Heart right ventricle (tissue), 16 donors: ENCODE measurements at places on chromosomes 12 and 14.

DNA sequence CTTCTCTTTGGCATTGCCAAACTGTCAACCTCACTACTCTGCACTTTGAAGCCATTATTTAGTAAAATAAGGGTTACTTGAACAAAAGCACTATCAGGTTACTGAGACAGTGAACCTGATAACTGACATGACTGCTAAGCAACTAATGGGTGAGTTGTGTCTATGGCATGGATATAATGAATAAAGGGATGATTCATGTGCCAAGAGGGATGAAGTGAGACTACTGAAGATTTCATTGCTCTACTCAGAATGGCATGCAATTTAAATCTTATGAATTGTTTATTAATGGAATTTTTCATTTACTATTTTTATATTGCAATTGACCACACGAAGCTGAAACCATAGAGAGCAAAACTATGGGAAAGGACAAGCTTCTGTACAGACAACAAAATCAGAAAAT is 74.4 kb downstream of the CEP128 start:
- no peak for DNase-seq

DNA sequence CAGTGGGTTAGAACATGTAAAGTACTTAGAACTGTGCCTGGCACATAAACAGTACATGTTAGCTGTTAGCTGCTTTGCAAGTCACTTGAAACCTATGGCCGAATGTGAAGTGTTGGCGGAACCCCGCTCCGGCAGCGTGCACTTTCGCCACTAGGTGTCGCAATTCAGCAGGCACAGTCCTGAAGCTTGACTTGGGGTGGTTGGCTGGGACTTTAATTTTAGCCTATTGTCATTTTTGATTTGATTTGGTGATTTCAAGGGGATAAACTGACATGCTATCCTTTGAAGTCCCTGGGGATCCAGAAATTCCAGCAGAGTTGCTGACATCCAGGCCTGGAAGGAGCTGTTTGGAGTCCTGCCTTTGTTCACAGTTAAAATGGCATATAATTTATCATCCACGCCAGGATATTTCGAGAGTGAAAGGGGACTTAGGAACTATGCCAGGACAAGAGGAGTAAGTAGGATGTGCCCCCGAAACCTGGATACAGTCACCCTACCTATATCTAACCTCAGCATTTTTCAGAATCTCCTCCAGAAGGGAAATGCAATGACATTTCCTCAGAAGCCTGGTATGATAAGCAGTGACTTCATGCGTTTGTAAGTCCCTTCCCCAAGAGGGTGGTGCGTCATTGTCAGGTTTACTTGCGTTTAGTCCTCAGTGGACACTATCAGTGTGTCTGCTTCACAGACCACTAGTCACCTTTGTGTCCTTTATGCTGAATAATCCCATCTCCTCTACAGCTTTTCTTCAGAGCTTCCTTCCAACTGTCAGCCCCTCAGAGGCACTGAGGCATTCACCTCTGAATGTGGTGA is 3.5 kb upstream of the TSPAN9 start:
- DNase-seq = peak; percentile 87

- no peak for DNase-seq
These were observed 128.3 kb downstream of the PLXNC1 start for GRCh38 chr12:94276725-94277124.

GRCh38 chr14:32434880-32435279 is 105.8 kb downstream of the AKAP6 start:
- no peak for DNase-seq

- no peak for DNase-seq
These were observed 22.3 kb upstream of the SPTLC2 start for GRCh38 chr14:77638771-77639171.

- peak; percentile 31 for DNase-seq
These were observed 27.7 kb downstream of the PPP2R5C start for GRCh38 chr14:101789222-101789621.
